ENCODE measurements at places on chromosomes 11 and 22.
A peak's percentile ranks its signal among the peaks of the same experiment; 100 is the strongest.

DNA sequence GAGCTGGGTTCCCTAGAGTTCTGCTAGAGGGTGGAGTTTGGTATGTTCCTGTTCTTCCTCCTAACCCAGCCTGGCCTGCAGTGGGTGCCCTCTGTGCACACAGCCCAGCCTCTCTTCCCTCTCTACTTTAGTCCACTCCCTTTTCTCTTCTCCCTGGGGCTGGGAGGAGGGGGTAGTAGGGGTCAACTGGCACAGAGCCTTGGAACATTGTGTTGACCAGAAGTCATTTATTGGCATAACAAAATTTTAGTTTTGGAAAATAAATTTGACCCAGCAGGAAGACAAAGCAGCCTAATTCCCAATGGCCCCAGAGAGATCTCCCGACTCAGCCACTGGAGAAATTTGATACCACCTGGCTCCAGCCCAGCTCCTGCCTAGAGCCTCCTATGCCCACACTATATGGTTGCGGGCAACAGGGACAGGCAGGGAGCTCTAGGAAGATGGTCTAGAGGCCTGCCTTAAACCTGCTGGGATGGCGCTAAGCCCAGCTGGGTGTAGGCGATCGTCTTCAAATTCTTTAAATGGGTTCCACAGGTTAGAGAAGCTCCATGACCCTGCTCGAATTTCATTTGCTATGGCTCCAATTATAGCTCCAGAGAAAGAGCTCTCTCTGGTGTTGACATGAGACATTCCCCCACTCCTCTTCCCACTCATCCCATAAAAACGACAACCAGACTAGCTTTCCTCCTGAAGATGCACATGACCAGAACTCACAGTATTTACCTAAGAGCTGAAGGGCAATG is 9.9 kb downstream of the PCSK7 start:
- peak; percentile 86 for DNase-seq

- DNase-seq = peak; percentile 71
These were observed 69.7 kb upstream of the CDON start for GRCh38 chr11:126132319-126132718.

GRCh38 chr11:133778161-133778560 is 67.2 kb downstream of the SPATA19 start:
- DNase-seq = no peak

DNA sequence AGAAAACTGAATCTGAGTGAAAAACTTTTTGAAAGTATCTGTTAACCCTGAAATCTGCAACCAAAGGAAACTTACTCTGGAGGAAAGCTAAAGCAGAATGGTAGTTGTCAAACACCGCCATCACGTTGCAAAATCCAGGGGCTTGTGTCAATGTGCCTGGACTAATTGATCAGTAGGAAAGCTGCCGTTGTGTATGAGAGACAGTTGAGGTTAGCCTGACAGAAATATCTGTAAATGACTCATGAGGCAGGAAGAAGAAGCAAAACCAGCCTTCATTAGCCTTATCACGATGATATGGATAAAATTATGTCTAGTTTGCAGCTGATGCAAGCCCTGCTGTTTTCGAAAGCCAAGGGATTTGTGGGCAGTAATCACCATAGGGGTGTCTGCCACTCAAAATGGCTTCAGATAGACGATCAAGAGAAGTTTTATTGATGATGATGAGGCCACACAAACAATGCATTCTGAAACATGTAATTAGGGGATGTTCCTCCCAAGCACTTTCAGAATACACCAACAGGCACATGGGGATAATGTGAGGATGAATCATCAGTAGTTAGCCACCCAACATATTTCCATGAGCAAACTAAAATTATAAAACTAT is 8.9 kb downstream of the SCGB1A1 start:
- DNase-seq = no peak

GRCh38 chr11:134118006-134118405 is 49.1 kb downstream of the JAM3 start:
- no peak for DNase-seq

- no peak for DNase-seq
These were observed 51.5 kb upstream of the FGF3 start for GRCh38 chr11:69870766-69871165.

GRCh38 chr11:7196396-7197146 is 55.1 kb upstream of the SYT9 start:
- no peak for DNase-seq

GRCh38 chr11:87063982-87064381 is 26.2 kb downstream of the TMEM135 start:
- DNase-seq = no peak

GRCh38 chr22:44449061-44449682 is 48.9 kb downstream of the RTL6 start:
- DNase-seq = no peak

GRCh38 chr11:75338516-75339208 is 12.8 kb downstream of the ARRB1 start:
- no peak for DNase-seq

GRCh38 chr11:45282081-45282480 is 4.1 kb downstream of the SYT13 start:
- no peak for DNase-seq

GRCh38 chr11:95922536-95923438 is 1.1 kb downstream of the MTMR2 start:
- no peak for DNase-seq

DNA sequence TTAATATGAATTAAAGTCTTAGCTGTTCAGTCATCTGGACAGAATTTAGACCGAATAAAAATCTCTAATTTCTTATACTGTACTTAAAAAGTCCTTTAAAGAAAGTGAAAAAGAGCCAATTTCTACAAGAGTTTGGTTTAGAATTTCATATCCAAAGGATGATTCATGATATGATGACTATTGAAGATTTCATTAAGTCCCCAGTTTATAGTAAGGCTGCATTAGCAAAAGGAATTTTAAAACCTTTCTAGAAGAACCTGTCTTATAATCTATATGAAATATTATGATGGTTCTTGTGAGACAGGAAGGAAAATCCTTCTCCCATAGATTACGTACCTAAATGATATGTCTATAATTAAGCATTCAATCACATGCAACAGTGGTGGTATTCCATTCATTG is 34.8 kb downstream of the TSG101 start:
- no peak for DNase-seq

- DNase-seq = peak; percentile 29
These were observed 1.1 kb upstream of the PITPNB start for GRCh38 chr22:27919942-27920755.

GRCh38 chr11:19735909-19736498 is 23.4 kb downstream of the NAV2 start:
- DNase-seq = no peak

GRCh38 chr11:77814848-77815247 is 5.7 kb downstream of the RSF1 start:
- no peak for DNase-seq

DNA sequence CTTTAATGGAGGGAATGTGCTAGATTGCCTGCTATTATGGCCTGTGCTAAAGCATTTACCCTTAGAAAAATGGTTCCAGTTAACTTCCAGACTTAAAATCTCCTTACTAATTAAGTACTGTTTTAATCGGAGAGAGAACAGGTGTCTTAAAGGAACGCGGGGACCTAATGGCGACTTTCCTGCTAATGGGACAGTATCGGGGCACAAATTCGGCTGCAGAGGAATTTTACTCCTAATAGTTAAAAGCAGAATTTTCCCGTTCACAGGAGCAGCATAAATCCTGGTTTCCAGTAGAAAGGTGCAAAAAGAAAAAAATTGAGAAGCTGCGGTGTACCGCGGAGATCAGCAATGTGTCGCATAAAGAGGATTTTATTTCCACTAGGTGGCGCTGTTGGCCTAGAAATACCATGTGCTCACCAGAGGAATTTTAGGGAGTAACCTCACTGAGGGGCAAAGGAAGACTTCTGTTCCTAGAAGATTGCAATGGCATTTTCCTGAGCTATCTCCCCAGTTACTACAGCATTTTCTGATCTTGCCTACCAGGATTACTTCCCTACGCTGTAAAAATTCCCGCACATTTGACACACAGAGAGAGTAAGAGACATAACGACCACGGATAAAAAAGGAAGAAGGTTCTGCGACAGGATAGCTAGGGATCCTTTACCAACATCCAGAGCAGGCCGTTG is 44.5 kb downstream of the ZNF280B start:
- DNase-seq = no peak

DNA sequence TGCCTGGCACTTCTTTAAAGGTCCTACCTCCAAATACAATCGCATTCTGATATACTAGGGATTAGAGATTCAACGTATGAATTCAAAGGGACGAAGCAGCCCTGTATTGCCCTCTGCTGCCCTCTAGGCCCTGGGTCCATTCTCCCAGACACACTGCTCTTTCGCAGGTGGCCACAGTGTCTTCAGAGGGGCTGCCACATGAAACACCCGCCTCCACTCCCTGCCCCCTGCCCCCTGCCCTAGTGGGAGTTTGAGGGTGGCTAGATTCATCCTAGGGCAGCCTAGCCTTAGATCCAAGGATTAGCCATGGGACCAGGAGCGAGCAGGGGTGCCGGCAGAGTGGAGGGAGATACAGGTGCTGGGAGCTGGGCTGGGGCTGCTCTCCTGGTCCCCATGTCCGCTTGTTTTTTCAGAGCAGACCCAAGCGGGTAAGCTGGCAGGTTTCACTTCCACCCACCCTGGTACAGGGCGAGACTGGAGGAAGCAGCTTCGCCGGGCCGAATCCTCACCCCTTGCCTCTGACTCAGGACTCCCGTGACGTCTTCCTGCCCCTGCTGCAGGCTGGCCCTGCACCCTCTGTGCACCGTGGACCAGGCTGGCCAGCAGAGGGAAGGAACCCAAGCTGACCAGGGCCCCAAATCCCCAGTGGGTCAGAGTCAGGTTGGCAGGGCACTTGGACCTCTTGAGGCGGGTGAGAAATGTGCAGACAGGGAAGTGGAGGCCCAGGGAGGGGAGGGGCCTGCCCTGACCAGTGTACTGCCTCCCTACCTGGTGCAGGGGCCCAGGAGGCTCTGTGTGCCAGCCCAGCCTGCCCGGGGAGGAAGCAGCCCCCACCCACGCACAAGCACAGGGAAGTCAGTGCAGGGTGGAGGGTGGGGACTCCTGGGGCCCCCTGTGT is 28.4 kb upstream of the HMOX1 start:
- DNase-seq = peak; percentile 59

- no peak for DNase-seq
These were observed 10.0 kb upstream of the FAM83F start for GRCh38 chr22:39984746-39985145.

DNA sequence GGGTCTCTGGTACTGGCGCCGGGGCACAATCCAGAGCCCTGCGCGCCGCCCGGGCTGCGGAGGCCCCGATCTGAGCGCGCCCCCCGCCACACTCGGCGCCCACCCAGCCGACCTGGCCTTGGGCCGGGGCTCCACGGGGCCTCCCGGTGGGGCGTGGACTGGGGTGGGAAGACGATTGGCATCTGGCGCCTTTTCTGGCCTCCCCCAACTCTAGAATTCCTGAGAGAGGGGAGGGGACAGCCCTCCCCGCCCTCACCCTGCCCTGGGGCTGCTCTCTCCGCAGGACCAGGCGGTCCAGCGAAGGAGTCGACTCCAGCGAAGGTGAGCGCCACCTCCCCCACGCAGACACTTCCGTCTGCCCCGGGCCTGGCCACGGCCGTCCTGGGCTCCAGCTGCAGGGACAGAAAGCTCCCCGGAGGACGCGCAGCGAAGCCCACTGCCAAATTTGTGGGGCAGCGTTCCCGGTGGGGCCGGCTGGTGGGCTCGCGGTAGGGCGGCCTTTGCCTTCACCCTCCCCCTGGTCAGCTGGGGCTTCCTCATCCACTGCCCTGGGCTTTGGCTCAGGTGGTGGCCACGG is 593 bp downstream of the SSH3 start:
- DNase-seq = peak; percentile 31

- no peak for DNase-seq
These were observed 62.0 kb upstream of the ZC3H12C start for GRCh38 chr11:110031171-110031570.

- DNase-seq = no peak
These were observed 432.4 kb upstream of the LUZP2 start for GRCh38 chr11:24064309-24064903.

DNA sequence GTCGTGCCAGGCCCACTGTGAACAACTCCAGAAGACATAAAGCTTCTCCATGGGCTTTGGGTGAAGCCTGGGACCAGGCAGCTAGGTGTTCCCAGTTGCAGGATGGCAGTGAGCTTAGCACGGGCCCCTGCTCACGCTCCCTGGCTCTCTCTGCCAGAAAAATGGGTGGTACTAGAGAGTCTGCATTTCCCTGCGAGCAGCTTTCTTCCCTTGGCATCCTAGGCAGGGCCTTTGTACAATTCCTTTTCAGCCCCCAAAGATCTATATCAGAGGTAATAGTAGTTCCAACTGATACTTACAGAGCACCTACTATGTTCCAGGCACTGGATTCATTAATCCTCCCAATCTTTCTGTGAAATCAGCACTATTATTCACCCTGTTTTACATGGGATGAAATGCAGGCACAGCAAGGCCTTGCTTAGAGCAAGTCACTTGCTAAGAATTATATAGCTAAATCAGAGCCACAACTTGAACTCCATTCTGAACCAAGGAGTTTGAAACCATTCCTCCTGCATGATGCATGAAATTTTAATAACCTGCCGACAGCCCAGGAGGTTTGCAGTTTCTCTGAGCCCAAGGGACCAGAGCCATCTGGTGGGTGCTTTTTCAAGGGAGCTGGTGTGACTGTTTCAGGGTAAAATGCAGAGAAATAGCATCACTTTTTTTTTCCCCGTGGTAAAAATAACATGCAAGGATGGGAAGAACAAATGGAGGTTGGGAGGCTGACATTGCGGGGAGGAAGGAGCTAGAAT is 22.7 kb downstream of the NAV2 start:
- DNase-seq = peak; percentile 61

- no peak for DNase-seq
These were observed 134.1 kb upstream of the TMEM45B start for GRCh38 chr11:129681344-129682114.

GRCh38 chr11:120517801-120518291 is 6.3 kb downstream of the GRIK4 start:
- DNase-seq = no peak

DNA sequence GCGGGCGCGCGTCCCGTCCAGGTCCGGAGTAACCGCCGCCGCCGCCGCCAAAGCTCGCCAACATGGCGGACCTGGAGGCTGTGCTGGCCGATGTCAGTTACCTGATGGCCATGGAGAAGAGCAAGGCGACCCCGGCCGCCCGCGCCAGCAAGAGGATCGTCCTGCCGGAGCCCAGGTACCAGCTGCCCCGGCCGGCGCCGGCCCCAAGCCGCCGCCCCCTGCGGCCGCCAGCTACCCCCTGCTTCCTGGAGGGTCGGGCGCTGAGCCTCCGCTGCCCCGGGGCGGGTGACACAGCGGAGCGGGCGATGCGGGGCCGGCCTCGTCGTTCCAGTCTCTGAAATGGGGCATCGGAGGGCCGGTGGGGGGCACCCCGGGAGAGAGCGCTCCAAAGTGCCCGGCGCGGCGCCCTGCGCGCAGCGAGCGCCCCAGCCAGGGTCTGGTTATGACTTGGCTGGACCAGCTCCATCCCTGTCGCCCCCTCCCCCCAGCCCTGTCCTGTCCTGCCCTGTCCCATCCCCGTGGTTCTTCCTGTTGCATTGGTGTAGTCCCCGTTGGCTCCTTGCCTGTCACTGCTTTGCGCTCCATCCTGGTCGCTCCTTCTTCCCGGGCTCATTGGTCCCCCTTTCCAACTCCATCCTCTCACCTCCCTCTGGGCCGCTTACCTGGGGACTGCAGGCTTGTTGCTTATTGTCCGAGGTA is 653 bp downstream of the GRK3 start:
- peak; percentile 24 for DNase-seq

- DNase-seq = no peak
These were observed 384.7 kb downstream of the DCDC1 start for GRCh38 chr11:30984827-30985226.

- no peak for DNase-seq
These were observed 2.2 kb downstream of the CD6 start for GRCh38 chr11:60973699-60974098.
